ENCODE measurements at places on chromosomes 16 and 17.
A peak's percentile ranks its signal among the peaks of the same experiment; 100 is the strongest.

- no peak for DNase-seq
Observed at GRCh38 chr17:2218426-2218825, 85.2 kb downstream of the SMG6 start.

GRCh38 chr17:55830699-55831471, 80.0 kb downstream of the PCTP start:
- no peak for DNase-seq

DNA sequence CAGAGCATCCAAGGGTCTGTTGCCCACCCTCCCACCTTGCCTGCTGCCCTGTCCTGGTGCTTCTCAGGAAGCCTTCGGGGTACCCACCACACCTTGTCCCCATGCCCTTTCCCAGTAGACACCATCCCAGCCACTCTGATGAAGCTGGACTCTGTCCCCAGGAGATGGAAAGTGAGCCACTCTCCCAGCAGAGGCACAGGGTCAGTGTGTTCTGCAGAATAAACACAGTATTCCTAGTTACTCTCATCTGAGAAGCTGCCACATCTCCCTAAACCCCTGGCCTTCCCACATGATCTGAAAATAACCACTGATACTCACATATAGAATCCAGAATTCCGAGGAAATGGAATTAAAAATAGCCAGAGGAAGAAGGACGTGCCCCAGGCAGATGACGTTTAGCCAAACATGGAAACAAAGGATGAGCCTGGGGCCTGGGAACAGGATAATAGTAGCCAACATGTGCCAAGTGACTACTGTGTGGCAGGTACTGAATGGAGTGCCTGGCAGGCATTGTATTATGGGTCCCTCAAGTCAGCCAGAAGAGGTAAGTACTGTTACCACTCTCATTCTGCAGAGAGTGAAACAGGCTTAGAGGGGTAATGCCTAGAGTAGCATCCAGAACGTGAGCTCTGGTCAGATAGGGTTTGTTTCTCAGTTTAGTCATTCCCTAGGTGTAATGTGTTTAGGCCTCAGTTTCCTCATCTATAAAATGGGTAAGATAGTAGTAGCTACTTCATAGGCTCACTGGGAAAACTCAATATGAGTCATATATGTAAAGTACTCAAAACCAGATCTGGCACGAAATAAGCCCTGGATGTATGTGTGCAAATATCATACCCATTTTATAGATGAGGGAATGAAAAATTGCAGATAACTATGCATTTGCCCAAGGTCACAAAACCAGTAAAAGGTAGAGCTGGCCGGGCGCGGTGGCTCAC, 20.8 kb upstream of the PEMT start:
- no peak for DNase-seq

DNA sequence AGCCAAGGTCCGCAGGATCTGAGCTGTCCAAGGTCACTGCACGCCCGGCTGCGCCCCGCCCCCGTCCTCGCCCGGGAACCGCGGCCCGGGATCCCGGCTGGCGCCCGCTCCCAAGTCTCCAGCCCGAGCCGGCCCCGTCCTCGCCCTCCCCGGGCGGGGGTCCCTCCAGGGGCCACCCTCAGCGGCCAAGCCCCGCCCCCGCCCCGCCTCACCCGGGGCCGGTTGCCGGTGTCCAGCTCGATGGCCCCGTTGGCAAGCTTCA, 216 bp downstream of the VPS9D1 start:
- DNase-seq: peak; percentile 81

- no peak for DNase-seq
Observed at GRCh38 chr16:27181019-27181790, 22.1 kb upstream of the KDM8 start.

DNA sequence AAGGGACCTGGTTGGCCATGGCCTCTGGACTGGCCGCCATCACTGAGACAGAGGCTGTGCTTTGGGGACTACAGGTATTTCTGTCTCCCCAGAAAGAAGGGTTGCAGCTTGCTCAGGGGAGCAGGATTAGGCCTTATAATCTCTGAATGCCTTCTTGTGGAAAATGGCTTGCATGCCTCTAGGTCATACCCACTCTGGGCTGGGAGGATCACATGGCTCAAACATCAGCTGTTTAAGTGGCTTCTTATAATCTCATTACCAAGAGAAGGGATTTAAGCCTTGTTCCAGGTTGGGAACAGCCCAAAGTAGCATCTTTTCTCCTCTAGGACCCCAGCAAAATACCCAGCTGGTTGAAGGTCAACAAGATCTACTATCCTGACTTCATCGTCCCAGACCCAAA, 19.1 kb downstream of the LIG3 start:
- no peak for DNase-seq

GRCh38 chr17:75783069-75783783, 1.4 kb upstream of the UNK start:
- no peak for DNase-seq

DNA sequence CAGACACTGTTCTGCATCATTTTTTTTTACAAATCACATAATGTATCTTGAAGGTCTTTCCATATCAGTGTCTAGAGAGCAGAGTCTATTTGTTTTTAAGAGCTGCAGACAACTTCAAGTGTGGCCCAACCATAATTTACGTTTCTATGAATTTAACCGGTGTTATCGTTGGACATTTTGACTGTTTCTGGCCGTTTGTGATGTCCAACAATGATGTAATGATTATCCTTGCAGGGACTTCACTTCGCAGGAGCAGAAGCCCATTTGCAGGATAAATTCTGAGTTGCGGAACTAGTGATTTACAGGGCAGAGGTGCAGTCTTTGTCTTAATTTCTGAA, 26.9 kb upstream of the HLF start:
- no peak for DNase-seq

- DNase-seq: no peak
Observed at GRCh38 chr17:28960256-28961061, 9.1 kb upstream of the PHF12 start.

DNA sequence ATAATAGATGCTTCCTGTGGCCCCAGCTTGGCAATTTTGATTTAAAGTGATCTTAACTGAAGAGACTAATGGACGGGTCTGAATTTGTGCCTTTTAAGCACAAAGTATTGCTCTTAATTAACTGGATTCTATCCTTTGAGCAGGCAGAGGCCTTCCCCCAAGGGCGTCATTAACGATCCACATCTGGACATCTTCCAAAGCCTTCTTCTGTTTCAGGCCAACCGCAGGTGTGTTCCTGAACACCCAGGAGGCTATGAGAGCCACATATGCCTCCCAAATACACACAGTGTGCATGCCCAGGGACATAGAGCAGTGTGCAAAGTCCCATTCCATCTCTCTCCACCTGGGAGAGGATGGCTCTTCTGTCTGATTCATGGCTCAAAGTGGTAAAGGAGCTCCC, 42.3 kb downstream of the MAPT start:
- DNase-seq: no peak

- no peak for DNase-seq
Observed at GRCh38 chr16:30875871-30876801, 17.7 kb downstream of the BCL7C start.

GRCh38 chr17:77180503-77181357, 40.0 kb downstream of the SEC14L1 start:
- DNase-seq: no peak

GRCh38 chr17:29176558-29177351, 3.4 kb downstream of the MYO18A start:
- DNase-seq: peak; percentile 90

All from Caco-2 (cell line).